ENCODE measurements at places on chromosomes 12 and 14.

GRCh38 chr12:108570743-108571608 lies 8.6 kb downstream of the ISCU start:
- DNase-seq: no peak

GRCh38 chr14:68384335-68384734 lies 408.5 kb downstream of the ZFP36L1 start:
- DNase-seq: no peak

- DNase-seq: no peak
Measured at GRCh38 chr14:65070471-65070976, 31.8 kb downstream of the MAX start.

DNA sequence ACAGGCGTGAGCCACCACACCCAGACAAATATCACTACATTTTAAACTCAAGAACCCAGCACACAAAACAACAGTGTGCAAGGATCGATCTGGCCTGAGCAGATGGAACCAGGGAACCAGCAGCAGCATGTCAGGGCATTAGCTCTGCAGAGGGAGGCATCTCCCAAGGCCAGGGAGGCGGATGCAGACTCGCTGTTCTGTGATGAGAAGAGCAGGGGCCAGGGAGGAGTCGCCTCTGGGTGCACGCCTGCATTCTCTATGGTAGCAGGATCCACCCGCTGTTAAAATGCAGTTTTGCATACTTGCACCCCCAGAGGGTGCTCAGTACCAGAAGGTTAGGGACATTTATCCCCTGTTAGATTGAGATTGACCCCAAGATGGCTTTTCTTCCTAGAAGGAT lies 17.9 kb downstream of the PGAM5 start:
- DNase-seq: no peak

- DNase-seq: no peak
Measured at GRCh38 chr12:58750484-58750883, 169.8 kb downstream of the LRIG3 start.

GRCh38 chr14:40762177-40762576 lies 844.5 kb upstream of the LRFN5 start:
- DNase-seq: no peak

DNA sequence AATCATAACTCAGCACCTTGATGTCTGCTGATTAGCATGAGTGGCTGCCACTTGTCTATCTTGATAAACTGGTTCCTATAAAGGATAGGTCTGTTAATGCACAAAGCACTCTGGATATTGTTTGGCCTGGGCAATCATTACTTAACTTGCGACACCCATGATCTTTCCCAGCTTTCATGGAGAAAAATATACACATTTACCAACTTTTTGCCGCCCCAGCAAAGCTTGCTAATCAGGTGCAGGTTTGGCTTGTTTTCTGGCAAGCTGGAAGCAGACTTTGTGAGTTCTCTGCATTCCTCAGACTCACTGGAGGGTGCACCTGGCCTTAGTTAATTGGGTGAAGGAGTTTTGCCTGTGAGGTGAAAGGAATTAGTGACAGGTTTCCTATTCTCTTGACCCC lies 1126.4 kb upstream of the FLRT2 start:
- no peak for DNase-seq

DNA sequence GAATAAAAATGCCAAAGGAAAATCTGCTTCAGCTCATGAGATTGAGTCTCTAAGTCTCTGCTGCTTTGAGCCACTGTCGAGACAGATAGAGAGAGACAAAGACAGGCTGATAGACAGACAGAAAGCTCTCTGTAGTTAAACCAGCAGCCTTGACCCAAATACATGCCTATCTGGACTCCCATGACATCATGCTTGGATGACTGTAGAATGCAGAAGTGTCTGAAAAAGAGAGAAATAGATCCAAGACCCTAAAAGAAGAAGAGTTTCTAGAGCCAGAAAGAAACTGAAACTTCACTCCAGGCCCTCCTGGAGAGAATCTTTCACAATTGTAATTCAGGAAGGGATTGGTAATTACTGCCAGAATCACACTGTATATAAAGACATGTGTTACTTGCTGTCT lies 122.6 kb upstream of the PLXNC1 start:
- DNase-seq: no peak

DNA sequence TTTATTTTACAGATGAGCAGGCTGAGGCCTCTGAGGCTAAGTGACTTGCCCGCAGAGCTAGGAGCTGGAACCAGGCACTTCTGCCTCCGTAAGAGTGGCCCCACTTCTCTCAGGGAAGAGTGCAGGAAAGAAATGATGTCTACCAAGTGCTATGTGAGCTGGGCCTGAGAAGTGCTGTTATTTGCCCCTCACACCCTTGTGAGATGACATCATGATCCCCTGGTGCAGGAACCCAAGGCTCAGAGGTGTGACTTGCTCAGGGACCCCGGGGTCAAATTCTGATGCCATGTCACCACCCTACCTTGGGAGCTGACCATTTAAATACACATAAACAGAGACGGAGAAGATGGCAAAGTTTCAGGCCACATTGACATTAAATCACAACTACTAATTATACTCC lies 63.7 kb upstream of the DDX11 start:
- no peak for DNase-seq

DNA sequence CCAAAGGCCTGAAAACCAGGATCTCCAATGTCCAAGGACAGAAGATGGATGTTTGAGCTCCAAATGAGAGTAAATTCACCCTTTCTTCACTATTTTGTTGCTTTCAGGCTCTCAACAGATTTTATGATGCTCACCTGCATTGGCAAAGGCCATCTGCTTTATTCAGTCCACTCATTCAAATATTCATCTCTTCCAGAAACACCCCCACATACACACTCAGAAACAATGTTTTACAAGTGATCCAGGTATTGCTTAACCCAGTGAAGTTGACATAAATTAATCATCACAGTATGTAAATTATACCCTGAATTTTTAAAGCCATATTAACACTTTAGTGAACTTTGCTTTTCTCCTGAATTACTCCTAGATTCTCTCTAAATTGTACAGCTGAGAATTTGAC lies 63.3 kb downstream of the DUSP6 start:
- no peak for DNase-seq

DNA sequence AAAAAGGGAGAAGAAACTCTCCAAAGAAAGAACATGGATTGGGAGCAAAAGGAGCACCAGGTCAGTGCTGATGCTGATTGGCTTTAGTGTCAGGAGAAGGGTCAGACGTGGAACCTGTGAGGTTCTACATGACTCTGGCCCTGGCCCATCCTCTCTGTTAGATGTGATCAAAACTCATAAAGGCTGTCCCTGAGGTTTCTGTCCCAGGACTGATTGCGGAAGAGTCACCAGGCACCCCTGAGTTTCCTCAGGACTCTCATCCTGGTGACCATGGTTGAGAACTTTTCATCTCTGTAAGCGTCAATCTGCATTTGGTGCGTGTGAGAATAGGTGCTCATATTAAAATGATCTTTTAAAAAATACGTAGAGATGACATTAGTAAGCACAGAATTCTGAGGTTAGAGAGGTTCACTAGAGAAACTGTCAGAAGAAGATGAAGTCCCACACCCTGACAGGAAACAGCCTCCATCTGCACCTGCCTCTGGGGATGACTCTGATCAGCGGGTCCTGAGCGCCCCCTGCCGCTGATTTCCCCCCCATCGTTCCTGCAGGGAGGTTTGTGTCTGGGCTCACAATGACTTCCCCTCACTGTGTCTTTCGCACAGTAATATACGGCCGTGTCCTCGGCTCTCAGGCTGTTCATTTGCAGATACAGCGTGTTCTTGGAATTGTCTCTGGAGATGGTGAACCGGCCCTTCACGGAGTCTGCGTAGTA lies 741.8 kb downstream of the TMEM121 start:
- peak; percentile 64 for DNase-seq

DNA sequence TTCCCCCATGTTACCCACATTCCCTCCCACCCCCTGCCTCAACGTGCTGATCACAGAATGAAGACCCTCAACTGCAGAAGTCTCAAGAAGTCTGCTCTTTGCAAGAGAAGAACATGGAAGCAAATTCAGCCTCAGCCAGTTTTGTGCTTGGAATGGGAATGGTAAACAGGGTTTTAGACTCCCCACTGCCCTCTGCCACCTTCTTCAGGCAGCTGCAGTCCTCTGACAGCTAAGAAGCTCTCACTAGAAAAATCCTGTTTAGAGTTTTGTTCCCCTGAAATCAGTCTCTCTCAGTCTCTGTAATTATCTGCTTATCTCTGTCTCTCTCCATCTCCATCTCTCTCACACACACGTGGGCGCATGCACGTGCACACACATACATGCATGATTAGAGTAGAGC lies 85.4 kb downstream of the CRACR2A start:
- no peak for DNase-seq

GRCh38 chr12:54156578-54156977 lies 32.2 kb downstream of the SMUG1 start:
- DNase-seq: no peak

DNA sequence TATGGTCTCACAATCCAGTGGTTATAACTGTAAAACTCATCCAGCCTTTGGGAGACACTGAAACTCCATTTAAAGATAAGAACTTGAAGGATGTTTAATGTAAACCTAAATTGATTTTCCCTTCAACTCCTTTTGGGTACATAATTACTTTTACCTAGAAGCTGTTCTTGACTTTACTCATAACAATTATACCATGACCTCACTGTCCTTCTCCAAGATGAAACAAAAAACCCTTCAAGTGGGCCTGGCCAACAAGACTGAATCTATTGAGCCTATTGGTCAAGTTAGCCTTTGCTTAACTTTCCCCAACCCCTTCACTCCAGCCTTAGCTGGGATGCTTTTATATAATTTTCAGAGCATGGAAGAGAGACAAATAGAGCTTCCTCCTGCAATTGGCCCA lies 22.5 kb downstream of the PARP2 start:
- no peak for DNase-seq

DNA sequence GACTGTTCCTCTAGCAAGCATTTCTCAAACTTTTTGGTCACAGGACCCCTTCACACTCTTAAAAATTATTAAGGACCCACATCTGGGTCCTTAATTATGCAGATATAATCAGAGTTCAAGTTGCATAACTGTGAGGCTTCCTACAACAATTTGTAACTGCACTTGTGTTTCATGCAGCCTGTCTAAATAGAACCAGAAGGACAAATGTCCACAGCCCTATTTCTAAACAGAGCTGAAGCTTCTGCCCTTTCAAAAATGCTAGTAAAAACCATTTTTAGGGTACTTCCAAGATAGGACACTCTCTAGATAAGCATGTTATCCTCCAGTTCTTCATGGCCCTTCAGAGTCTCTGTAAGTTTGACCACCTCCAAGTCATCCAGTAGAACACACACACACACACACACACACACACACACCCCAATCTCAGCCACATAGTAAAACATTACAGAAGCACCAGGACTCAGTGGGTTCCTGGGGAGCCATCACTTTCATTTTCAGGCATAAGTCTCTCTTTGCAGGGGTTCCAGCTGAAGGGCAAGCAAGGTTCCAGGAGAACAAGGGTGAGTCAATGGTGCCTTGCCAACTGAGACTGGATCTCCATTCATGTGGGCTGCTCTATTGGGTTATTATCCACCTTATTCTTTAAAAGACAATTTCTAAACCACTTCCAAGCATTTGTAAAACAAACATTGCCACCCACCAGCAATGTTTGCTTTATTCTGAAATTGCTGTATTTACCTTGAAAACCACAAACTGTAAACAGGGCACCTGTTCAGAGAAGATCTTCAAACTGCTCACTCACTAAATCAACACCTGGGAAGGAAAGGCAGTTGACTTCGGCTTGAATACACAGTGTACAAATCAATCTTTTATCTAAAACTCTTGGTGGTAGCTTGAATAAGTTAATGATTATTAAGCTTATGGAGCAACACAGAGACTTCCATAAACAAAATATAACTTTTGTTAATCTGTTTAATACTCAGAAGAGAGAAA lies 64.1 kb downstream of the ITPR2 start:
- DNase-seq: no peak
